ENCODE measurements at places on chromosomes 16 and 17.

DNA sequence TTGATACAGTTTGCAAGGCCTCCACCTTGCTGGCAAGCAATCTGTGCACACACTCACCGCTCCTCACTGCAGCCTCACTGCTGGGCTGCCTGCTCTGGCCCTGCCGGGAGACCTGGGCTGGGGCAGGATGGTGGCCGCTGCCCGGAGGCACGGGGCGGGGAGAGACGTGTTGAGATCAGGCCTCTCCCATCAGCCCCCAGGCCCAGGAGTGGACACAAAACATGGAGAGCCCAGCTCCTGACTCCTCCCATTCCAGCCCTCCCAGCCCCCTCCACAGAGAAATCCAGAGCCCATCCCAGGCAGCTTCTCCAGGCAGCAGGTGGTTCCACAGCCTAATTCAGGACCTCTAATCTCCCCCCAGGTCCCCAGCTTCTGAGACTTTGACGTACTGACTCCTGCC is 23.1 kb upstream of the RPL38 start:
- DNase-seq, result no peak

DNA sequence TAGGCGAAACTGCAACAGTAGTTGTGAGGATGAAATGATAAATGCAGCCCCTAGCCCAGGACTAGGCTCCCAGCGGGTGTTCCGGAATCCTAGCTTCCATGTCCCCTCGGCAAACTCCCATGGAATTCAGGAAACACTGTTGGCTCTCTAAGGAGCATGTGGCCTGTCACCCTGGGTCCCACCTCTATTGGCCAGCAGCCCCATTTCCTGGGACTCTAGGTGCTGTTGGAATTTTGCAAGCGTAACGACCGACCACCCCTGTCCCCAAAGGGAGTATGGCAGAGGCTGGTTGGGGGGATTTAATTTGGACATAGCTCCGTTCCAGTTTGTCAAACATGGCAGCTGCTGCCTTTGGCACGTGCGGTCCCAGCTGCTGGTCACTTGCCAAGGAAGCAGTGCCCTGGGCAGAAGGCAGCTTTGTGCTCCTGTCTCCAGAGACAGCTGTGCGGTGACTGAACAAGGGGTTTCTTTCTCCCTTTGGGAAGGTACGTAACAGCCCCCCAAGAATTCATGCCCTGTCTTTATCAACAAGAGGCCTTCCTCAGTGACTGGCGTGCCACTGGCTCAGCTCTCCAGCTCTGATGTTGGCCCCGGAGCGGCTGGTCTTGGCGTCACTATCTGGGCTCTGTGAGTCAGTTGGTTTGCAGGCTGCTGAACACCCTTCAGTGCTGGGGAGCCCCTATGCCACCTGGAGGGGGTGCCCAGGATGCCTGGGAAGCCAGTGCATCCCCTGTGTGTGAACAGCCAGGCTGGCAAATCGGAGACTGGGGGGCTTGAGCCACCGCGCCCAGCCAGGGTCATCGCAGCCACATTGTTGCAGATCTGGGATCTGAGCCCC is 235.2 kb upstream of the TNRC6C start:
- no peak for DNase-seq

DNA sequence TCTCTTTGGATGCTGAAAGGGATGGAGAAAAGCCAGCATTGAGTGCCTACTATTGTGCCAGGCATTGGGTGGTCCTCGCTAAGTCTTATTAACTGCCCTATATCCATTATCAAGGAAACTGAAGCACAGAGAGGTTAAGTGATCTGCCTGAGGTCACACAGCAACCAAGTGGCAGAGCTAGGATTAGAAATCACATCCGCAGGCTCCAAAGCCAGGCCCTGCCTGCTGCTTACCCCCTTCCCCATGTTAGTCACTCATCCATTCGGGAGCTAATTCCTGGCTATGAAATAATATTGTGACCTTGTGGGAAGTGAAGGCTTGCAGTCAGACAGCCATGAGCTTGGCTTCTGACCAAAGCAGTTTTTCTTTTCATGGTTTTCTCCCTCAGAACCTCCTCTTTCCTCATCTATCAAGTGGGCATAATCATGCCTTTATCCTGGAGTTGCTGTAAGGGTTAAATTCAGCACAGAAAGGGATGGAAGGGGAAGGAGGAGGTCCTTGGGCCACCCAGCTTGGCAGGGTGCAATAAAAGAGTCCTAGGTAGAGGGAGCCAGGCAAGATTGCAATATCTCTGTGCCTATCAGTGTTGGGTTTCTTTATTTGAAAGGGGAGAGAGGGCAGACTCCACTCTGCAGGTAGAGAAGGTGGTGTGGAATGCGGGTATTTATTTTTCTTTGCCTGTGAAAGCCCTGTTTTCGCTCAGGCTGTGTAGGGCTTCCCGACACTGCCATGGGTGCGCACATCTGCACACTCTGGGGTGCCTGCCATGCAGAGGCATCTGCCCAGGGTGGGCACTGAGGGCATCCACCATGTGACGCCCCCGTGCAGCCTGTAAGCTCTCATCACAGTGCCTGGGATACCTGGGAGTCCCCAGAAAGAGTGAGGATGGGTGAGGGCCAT is 11.3 kb downstream of the RAI1 start:
- DNase-seq, result no peak

DNA sequence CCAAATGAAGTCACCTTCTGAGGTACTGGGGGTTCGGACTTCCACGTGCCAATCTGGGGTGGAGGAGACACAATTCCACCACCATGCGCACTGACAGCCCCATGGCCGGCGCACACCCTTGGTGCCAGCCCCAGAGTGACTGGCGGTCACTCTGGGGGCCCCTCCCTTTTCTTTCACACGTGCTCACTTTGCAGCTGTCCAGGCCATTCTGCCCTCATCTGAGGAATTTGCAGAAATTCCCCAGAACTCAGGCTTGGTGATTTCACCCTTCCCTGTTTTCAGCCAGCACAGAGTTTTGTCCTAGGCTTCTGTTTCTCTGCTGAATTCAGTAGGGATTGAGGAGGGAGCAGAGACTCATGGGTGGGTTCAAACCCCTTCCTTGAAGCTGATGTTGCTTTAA is 54.8 kb downstream of the CDRT4 start:
- no peak for DNase-seq

DNA sequence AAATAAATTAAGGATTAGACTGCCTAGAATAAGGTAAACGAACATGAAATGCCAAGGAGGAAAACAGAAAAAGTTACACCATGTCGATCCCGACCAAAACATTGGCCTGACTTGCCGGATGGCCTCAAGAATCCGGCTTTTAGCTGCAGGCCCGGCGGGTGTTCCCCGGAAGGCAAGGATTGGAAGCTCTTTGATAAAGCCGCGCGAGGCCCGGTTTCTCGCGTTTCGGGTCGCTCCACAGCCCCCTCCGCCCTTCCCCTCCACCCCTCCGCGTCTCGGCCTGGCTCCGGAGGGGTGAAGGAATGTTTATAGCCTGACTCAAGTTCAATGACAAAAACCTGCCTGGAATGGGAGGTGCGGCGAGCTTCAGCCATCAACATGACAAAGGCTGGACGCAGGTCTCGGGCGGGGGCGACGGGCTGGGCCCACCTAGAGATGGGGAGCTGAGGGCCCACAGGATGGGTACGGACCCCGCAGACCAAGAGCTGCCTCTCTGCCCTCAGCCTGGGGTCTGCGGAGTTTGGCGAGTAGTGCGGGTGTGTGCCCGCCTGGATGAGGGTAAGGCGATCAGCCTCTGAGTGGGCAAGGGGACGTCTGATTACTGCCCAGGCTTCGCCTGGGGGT is 2.6 kb downstream of the PRAC1 start:
- no peak for DNase-seq

- DNase-seq, result no peak
These were observed 9.1 kb downstream of the PEMT start for GRCh38 chr17:17582372-17582771.

DNA sequence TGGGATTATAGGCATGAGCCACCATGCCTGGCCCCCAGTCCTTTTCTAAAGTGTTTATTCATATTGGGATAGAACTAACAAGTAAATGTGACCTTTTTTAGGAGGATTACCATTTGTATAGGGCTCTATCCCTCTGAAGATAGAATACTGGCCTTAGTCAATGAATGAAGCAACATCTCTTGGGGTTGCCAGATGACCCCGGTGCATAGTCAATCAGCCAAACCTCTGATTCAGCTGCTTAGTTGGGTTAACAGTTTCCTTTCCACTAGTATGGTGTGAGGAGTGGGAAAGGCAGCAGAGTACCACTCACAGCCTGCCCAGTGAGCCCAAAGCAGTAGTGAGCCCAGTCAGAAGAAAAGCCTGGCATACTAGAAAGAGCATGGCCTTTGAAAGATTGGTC is 94.6 kb upstream of the TBX2 start:
- DNase-seq, result no peak

- DNase-seq, result no peak
These were observed at the start of gene CD300C for GRCh38 chr17:74545843-74546230. Gene CD300C, minus strand, starts transcription at chr17:74546115. Its CDS starts 333 bp downstream, at chr17:74545782.

GRCh38 chr16:28311913-28312312 is 19.6 kb downstream of the SBK1 start:
- DNase-seq, result no peak

Data from astrocyte of the spinal cord (primary cell).